ENCODE measurements at places on chromosomes 5 and 9.

DNA sequence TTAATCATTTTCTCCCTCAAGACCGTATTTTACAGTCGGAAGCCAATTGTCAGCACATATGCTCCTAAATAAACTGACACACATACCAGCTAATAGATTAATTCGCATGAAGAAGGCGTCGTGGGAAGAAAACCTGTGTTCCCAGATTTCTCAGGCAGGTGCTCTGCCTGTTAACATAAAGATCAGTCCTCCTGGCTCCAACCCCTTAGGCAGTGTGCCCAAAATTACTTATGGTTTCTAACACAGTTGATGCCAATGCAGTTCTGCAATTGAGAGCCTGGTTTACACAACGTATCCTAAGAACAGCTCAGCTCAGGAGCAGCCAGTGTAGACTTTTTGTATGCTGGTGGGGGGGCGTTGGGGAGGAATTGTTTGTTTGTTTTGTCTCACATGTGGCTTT lies 208.3 kb downstream of the ENC1 start:
- no peak for DNase-seq

- DNase-seq: no peak
Measured at GRCh38 chr5:124297826-124298225, 448.6 kb downstream of the ZNF608 start.

DNA sequence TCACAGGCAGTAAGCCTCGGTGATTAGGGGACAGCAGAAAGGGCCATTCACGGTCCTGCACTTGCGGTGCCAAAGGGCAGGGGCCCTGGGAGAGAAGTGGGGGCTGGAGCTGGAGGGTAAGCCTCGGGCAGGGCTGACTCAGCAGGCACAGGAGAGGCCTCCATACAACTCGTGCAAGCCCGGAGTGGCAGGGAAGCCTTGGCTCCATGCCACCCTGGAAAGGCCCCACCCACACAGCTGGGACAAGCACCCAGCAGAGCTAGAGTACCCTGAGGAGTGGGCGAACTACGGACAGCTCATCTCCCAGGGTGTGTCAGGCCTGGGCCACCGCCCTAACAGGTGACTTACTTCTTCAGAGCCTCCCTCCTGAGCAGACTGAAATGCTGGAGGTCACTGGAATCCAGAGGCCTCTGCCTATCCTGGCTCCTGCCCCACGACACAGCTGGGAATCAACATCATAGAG lies 5.6 kb upstream of the CAMK2A start:
- peak; percentile 79 for DNase-seq

DNA sequence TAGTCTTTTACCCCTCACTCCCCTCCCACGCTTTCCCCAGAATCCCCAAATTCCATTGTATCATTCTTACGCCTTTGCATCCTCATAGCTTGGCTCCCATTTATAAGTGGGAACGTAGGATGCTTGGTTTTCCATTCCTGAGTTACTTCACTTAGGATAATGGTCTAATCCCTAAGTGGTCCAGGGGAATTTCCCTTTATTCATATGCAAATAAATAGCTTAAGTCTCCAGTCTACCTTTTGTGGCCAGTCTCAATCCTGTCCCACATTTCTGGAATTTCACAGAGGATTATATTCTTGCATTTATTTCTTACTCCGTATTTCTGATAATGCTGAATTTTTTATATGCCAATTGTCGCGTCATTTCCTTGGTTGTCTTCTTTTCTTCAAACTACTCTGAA lies 245.6 kb upstream of the DAB2 start:
- DNase-seq: no peak

GRCh38 chr9:129422843-129423192 lies 198.1 kb downstream of the C9orf50 start:
- DNase-seq: no peak

DNA sequence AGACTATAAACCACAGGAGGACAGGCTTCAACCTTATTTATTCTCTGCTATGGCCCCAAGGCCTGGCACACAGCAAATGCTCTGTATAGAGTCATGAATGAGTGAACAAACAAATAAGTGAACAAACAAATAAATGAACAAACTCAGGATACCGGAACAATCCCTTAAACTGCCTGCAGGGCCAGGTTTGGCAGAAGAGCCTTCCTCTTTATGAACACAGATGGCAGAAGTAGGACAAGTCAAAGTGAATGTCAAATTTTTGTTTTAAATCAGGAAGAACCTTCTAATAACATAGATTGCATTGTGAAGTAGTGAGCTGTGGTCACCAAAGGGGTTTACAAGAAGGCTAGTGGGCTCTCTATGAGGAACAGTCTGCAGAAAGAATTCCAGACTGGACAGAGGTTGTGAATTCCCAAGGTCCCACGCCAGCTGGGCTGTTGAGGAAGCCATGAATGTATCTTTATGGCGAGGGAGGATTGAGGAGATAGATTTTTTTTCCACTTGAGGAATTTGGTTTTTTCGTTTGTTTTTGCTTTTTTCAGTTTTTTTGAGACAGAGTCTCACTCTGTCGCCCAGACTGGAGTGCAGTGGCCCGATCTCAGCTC lies 30.3 kb upstream of the STING1 start:
- no peak for DNase-seq

DNA sequence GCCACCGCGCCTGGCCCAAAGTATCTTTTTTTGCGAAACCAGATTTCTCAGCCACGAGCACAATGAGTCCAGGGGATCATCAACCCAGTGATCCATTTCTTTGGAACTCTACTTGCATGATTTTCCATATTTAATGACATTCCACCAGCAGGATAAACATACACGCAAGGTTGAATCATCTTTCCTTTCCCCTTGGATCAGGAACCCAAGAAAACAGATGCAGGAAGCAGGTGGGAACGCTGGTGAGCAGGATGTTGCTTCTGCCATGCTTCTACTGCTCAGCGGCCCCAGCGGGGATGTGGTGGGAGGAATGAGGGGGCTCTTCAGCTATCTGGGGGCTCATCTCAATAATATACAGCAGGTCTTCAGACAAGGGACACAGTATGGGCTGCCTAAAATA lies 118.2 kb downstream of the SEC61B start:
- DNase-seq: peak; percentile 53

DNA sequence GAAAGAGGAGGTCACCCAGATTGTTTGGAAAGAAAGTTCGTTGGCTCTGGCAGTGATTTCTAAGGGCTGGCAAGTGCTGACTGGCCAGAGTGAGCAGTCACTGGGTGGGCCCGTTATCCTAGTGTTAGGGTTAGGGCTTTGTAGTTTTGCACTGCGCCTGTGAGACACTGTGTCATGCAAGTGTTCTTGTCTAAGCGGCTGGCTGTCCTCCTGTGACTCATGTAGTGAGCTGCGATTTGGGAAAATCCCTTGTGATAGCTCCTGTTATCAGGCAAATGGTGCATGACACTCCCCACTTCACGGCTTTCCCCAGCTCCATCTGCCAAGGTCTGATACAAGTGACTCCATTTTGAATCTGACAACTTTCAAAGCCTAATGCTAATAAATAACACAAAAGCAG lies 526.0 kb upstream of the ADAMTS16 start:
- DNase-seq: no peak

- DNase-seq: no peak
Measured at GRCh38 chr9:134224127-134224526, 59.8 kb upstream of the RNU6ATAC start.

GRCh38 chr9:98568234-98568908 lies 140.4 kb downstream of the GABBR2 start:
- DNase-seq: no peak

DNA sequence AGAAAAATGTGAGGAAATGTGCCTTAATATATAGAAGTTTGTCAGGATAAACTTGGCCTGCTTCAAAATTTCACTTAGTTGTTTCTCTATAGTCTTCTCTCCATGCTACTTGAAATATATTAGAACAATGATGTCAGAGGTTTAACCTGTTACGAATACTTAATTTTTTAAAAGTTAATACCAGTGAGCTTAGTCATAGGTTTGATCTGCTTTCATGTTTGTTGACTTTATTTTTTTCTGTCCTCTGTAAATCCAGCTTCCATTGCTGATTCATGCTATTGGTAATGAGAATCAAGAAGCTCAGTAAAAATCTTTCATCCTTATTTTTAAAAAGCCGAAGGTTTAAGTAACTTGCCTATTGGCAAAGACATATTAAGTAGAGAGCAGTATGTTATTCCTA lies 27.9 kb downstream of the BDP1 start:
- DNase-seq: peak; percentile 82

- no peak for DNase-seq
Measured at GRCh38 chr5:25418319-25418859, 773.6 kb upstream of the CDH10 start.

- DNase-seq: no peak
Measured at GRCh38 chr5:68217047-68217355, 1.4 kb downstream of the PIK3R1 start.

DNA sequence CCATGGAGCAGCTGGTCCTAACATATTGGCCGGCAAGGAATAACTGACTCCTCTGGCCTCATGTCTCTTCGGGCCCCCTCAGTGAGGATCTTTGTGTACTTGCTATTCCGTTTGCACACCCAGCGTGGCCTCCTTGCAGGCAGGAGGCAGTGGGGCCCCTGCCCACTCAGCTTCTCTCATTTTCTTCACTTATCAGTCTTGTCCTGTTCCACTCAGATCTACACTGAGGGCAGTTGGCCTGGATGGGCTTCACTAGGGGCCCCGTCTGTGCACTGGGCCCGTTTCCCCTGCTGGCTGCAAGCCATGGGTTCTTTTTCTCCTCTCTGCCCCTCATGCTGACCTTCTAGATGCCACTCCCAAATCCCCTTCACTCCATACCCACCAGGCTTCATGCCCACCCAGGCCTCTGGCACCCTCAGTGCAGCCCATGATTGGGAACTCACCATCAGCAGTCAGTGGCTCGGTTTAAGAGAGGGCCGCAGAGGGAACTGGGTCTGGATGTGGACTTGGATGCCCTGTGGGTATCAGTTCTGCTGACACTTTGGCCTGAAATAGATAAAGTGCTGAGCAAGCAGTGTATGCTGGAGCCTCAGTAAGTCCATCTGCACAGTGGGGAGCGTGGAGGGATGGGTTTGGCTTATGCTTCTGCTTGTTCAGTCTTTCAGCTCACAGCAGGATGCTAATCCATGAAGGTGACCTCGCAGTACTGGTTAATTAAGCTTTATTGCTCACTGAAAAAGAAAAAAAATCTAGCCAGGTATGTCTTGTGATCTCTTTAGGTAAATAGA lies 57.9 kb downstream of the ERBIN start:
- no peak for DNase-seq

GRCh38 chr5:145830594-145830993 lies 4.5 kb downstream of the PRELID2 start:
- DNase-seq: peak; percentile 16

GRCh38 chr9:72065076-72065475 lies 4.7 kb upstream of the C9orf57 start:
- DNase-seq: no peak

DNA sequence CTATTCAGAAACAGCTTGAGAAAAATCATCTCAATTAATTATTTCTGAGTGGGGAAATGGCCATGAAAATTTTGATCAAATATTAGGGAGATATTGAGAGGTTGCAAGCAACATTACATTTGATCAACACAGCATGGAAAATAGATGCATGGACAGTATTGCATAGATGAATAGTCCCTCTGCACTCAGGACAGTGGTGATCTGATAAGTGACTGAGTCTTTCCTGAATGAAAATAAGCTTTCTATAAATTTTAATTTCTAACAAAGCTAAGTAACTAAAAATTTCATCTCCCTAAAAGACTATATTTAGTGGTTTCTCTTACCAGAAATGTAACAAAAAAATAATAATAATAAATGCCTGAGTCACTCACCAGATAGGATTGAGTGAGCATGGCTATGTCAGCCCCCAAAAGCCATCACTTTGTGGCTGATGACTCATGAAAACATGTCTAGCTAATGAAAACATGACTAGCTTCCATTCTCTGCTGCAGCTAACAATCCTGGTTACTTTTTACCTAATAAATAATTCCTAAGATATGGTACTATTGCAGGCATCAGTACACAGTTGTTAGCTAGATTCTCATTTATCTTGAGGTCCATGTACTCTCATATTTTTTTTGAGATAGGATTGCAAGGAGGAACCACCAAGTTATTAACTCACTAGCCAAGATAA lies 1294.8 kb upstream of the ACO1 start:
- DNase-seq: no peak

GRCh38 chr5:67204821-67205220 lies 8.2 kb upstream of the CD180 start:
- no peak for DNase-seq

GRCh38 chr9:134839455-134840125 lies 41.0 kb upstream of the FCN2 start:
- DNase-seq: no peak

DNA sequence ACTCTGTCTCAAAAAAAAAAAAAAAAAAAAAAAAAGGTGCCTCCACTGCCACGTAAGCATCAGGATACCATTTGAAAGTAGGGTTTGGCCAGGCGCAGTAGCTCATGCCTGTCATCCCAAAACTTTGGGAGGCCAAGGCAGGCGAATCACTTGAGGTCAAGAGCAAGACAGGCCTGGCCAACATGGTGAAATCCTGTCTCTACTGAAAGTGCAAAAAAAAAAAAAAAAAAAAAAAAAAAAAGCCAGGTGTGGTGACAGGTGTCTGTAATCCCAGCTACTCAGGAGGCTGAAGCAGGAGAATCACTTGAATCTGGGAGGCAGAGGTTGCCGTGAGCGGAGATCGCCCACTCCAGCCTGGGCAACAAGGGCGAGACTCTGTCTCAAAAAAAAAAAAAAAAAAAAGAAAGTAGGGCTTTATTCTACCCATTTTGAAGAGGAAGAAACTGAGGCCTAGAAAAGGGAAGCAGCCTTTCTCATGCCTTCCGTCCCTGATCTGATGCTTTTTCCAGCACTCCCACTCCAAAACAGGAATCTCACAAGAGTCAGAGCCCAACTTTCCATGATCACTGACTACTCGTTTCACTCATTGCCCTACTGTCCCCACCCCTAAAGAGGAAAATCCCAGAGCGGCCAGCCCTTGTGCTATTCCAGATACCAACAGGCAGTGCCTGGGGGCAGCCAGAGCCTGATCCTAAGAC lies 16.3 kb upstream of the CCIN start:
- DNase-seq: no peak

DNA sequence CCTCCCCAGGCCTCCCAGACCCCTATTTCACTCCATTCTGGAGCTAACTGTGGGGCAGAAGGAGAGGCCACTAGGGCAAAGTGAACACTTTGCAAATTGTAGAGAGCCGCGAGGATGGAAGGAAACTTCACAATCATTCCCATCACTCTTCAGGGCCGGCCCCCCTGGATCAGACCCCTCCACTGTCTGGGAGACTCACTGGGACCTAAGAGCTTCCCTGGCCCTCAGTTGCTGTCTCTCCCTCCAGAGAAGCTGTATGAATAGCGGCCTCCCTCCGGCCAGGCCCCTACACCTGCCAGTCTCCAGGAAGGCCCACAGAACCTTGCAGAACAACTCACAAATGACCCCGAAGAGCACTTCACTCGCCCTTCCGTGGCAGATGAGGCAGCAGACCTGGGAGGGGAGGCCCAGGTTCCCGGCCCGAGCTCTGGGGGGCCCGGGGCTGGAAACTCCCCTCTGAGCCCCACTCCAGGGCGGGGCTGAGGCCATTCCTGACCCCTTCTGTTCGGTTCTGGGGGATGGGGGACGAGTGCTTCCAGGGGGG lies 141.9 kb upstream of the IER5L start:
- DNase-seq: no peak

GRCh38 chr5:171634511-171634910 lies 151.1 kb upstream of the SMIM23 start:
- DNase-seq: no peak

GRCh38 chr9:20023961-20024571 lies 235.2 kb upstream of the SLC24A2 start:
- DNase-seq: no peak

GRCh38 chr9:134358026-134358661 lies 31.9 kb downstream of the RXRA start:
- no peak for DNase-seq
